Gastrocnemius medialis (tissue), 4 donors: ENCODE measurements at places on chromosomes 1 and 21.

- no peak for DNase-seq
These were observed 115.4 kb upstream of the NEGR1 start for GRCh38 chr1:72397786-72398185.

DNA sequence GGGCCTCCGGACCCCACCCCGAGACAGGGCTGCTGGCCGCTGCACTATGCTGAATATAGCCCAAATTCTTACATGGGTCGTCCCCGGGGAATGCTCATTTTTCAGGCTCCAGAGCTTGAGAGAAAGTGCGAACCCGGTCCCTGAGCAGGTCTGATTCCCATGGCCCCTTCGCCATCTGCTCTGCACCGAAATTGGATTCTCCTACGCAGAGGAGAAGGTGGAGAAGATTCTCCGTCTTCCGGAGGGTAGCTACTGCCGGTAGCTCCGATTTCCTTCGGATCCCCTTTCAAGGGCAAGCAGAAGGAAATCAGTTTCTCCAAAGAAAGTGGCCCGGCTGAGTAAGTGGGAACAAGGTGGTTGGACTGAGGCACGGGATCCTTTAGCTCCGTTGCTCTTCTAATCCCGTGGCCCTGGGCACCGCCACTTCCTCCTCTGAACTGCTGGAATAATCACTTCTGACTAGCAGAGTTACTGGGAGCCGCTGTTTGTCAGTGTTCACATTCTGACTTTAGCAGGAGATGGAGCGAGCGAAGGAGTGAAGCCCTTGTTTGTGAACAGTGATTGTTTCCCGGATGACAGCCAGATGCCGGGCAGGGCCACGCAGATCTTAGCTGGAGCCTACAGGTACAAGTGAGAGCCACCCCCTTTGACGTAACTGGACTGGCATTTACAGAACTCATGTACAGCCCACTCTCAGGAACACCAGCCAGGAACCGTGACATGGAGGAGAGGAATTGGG is 1.1 kb upstream of the ZNF496 start:
- DNase-seq: peak; percentile 23

DNA sequence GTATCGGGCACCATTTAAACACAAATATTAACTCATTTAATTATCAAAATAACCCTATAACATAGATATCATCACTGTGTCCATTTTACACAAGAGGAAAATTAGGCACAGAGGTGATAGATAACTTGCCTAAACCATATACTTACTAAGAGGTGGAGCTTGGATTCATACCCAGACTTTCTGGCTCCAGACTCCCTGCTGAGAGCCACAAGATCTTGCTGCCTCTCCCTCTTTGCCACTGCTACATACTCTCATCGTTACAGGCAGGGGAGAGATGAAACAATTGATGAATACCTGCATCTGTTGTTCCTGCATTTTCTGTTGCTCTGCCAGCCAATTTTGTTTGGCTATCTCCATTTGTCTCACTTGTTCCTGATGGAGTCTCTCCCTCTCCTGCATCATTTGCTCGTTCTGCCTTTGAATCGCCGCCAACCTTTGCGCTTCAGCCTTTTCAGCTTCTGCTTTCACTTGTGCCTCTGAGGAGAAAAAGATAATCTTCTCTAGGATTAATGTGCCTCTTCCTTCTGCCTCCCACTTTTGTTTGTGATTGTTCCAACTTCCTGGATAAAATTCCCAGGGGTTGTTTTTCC is 10.6 kb downstream of the GBP5 start:
- no peak for DNase-seq

DNA sequence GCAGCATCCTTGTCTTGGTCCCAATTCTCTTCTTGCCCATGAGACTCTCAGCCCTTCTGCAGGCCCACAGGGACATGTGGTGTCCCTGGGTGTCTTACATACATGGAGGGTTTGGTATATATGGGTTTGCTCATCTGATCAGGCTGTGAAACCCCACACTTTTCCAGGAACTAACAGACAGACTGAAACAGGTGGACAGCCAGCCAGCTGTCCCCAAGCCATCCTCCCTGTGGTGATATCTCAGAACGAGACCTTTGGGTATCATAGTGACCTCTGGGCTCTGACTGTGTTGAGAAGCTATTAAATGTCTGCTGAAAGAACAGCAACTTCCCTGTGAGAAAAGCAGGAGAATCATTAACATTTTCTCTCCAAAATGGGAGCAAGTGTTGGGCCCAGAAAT is 115.5 kb upstream of the PAXBP1 start:
- no peak for DNase-seq

- no peak for DNase-seq
These were observed 133.4 kb upstream of the ERG start for GRCh38 chr21:38631676-38632075.

DNA sequence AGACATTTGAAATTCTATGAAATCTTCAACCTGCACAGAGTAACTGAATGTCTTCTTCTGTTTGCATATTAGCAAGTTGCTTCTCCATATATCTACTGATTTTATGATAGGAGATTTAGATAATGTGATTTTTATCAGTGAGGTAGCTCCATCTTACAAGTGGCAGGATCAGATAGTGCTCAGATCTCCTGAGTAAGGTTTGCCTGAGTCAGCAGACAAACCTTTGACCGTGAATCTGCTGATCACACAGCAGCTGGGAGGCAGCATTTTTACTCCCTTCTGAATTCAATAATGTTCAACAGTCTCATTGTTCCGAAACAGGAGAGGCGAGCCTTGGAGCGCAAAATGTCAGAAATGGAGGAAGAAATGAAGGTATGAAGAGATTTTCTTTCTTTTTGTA is 141.4 kb downstream of the SYT2 start:
- no peak for DNase-seq

GRCh38 chr1:110048923-110049601 is 14.6 kb downstream of the STRIP1 start:
- DNase-seq: no peak

- DNase-seq: peak; percentile 42
These were observed 72.4 kb downstream of the ATP5PO start for GRCh38 chr21:33843216-33843615.

DNA sequence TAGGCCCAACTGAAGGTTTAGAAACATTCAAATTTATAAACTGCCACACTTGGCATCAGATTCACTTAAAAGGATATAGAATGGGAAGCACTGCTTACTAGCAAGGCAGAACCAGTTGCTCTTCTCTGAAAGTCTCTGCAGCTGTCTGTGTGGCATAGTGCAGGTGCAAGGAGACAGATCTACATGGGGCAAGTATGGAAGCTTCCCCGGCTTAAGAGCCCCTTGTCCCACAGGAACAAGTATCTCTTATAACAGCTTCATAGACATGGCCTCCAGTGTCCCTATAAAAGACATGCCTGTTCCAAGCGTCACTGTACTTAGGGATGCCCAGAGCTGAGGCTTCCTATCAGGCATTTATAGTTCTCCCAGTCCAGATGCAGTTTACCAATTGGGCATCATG is 26.5 kb downstream of the ZBTB8B start:
- DNase-seq: no peak

GRCh38 chr21:39453571-39454179 is 1.9 kb downstream of the SH3BGR start:
- no peak for DNase-seq

DNA sequence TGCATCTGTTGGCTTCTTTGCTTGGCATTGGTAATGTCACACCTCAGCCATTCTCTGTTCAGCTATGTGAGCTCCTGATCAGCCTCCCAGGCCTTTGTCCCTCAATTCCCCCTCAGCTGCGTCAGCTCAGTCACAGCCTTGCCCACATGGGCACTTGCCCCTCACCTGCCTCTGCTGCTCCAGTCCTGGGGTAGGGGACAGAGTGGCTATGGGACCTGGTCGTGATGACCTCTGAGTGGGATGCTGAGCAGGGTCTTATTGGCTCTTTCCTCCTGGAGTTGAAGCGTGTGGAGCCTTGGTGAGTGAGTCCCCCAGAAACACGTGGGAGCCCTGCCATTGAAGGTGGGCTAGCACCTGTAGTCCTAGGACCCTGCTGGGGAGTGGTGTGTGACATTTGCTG is 61.4 kb upstream of the TLR5 start:
- DNase-seq: no peak

- DNase-seq: no peak
These were observed 64.7 kb downstream of the SLC35A3 start for GRCh38 chr1:100034470-100034869.

GRCh38 chr1:202230061-202230938 is 36.7 kb downstream of the LGR6 start:
- DNase-seq: no peak

DNA sequence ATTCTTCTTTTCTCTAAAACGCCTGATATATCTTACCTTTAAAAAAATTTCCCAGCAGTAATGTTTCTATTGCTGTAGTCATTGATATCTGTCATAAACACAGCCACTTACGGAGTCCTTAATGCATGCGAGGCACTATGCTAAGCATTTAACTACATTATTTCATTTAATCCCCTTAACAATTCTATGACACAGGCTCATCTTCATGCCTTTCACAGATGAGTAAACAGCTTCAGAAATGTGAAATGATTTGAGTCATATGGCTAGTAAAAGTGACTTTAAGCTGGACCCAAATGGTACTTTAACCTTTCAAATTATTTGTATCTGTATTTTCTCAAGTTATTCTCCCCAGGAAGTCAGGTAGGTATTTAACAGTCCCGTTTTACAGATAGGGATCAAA is 125.1 kb upstream of the FGGY start:
- no peak for DNase-seq

DNA sequence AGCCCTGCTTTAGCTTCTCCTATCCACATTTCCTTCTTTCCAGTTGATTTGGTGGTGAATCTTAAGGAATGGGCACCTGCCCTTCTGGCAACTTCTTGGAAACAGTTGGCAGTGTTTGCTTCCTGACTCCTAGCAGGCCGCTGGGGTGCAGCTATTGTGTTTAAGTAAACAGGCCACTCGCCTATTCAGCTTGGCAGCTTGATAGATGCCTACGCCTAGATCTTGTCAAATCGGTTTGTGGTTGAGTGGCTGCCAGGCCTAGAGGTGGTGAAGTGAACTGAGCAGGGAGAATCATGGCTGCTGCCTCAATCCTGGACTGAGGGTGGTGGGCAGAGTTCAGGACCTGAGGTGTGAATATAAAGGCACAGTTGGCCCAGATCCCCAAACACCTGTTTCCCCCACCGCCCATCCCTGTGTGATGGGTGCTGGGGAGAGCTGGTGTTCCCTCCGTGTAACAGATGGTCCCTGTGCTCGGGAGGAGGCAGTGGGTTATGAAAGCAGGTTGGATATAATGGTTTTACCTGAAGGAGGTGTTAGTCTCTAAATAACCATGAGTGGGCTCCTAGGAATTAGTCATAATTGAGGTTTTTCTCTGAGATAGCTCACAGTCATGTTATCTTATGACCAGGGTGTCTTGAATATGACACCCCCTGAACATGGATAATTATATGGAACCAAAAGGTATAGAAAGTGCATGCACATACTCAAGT is 940 bp upstream of the PLA2G2C start:
- no peak for DNase-seq

- DNase-seq: no peak
These were observed 184.5 kb downstream of the KAZN start for GRCh38 chr1:14782741-14783591.

DNA sequence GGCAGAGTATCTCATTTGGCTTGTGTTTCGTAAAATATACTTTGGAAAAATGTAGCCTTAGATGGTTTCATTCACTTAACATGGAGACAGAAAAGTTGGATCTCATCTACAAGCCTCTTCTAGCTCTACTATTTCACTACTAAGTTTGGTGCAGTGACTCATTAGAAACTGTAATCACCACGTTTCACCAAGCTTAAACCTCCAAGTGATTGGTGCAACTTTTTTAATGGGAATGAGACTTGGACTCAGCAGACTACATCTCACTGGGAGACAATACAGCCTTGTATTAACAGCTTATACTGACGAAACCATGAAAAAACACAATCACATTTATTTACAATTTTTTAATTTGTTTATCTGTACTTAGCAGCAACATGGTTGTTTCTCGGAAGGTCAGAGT is 29.9 kb upstream of the NRIP1 start:
- no peak for DNase-seq

DNA sequence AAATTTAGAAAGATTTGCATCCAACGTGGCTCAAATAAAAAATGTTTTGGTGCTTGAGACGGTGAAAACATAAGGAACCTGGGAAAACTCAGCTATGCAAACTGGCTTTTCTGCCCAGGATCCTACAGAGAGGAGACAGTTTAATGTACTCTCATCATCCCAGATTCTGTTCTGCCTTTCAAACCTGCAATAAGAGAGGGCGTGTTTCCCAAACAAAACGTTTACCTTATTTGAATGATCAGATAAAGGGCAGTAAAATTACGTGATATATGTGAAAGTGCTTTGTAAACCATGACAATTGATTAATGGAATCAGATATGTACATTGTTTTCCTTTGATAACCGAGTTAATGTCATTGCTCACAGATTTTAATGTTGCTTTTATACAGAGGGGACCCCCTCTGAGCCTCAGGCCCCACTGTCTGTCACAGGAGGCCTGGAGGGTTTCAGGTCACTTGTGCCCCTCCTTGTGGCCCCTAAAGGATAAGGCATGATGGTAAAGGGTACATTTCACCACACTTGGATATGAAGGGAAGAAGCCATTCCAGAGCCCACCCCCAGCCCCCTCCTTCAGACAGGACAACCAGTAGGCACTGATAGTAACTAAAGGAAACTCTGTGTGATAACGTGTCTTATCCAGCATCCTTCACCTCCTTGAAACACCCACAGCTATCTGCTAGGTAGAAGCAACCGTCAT is 157.6 kb downstream of the EDEM3 start:
- no peak for DNase-seq

DNA sequence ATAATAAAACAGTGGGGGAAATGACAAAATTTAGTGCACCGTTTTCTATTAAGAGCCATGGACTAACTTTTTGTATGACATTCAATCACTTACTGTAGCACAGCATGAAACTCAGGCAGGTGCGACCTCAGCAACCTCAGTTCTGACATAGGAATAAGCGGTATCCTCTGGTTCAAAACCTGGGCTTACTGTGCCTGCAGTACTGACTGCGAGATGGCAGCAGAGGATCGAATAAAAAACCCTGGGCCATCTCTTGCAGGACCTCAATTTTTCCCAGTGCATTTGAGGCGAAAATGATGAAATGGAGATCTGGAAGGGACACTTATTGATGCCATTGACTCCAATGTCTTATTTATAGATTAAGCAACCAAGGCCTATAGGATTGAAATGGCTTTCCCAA is 214.7 kb downstream of the ADGRL2 start:
- DNase-seq: no peak

- no peak for DNase-seq
These were observed 9.8 kb upstream of the TSPAN2 start for GRCh38 chr1:115098979-115099692.
